ENCODE measurements at places on chromosomes 11 and 22.
A peak's percentile ranks its signal among the peaks of the same experiment; 100 is the strongest.

GRCh38 chr11:128859563-128860441, 7.3 kb downstream of the KCNJ1 start:
- no peak for DNase-seq

DNA sequence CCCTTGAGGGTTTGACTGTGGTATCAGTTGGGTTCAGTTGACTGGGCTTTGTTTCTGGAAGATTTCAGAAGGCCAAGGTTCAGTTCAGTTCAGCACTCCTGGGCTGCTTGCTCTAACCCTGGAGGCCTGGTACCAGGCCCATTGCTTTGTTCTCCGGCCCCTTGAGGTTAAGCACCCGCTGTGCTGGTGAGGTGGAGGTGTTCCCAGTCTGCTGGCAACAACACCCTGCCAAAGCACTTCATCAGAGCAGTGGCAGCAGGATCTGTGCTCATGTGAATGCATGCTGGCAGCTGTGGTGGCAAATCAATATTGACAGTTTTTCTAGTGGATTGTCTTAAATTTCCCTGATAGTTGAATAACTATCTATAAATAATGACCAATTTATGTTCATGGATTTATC, 3.8 kb upstream of the SCGB1D1 start:
- DNase-seq, result peak; percentile 7

DNA sequence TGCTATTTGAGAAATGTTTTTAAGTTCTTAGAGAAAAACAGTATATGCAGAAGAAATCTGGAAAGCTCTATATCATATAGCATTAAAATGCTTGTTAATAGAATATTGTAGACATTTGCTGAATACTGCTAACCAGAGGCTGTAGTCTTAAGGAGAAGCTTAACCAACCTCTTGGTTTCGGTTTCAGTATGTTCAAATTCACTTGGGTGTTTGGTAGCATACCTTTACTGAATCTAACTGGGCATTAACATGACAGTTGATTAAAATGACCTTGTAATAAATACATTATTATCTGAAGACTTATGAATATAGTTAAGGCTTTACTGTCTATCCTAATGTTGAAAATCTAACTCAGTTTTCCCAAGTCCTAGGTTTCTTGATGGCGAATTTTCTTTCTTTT, 5.4 kb downstream of the PCF11 start:
- no peak for DNase-seq

- DNase-seq, result no peak
These were observed 272.1 kb downstream of the BRD1 start for GRCh38 chr22:49555526-49555925.

- no peak for DNase-seq
These were observed 9.5 kb upstream of the CBX6 start for GRCh38 chr22:38881464-38881871.

- no peak for DNase-seq
These were observed 915 bp downstream of the FEZ1 start for GRCh38 chr11:125494974-125495725.

GRCh38 chr11:1327064-1327460, 17.6 kb upstream of the TOLLIP start:
- DNase-seq, result no peak

GRCh38 chr11:134901542-134901941, 489.5 kb upstream of the B3GAT1 start:
- no peak for DNase-seq

GRCh38 chr11:15711311-15711710, 596.6 kb downstream of the INSC start:
- DNase-seq, result no peak

GRCh38 chr22:25051983-25052710, 99.6 kb downstream of the KIAA1671 start:
- DNase-seq, result peak; percentile 67

- DNase-seq, result peak; percentile 41
These were observed 2.8 kb downstream of the CHADL start for GRCh38 chr22:41237707-41238569.

DNA sequence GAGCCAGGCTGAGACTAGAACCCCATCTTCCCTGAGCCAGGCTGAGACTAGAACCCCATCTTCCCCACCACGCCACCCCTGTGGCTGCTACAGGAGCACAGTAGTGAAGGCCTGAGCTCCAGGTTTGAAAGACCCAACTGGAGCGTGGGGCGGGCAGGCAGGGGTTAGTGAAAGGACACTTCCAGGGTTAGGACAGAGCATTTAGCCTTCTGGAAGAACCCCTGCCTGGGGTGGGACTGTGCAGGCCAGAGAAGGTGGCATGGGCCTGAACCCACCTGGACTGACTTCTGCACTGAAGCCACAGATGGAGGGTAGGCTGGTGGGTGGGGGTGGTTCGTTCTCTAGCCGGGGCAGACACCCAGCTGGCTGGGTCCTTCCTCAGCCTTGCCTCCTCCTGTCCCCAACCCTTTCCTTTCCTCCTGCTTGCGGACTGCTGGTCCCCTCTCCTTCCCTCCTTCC, 24.1 kb downstream of the SUN2 start:
- no peak for DNase-seq

GRCh38 chr11:44608651-44608990, 43.2 kb downstream of the CD82 start:
- no peak for DNase-seq

GRCh38 chr22:23204125-23204488, 23.8 kb downstream of the BCR start:
- no peak for DNase-seq

- peak; percentile 23 for DNase-seq
These were observed 39.1 kb upstream of the SHISAL1 start for GRCh38 chr22:44351685-44352377.

DNA sequence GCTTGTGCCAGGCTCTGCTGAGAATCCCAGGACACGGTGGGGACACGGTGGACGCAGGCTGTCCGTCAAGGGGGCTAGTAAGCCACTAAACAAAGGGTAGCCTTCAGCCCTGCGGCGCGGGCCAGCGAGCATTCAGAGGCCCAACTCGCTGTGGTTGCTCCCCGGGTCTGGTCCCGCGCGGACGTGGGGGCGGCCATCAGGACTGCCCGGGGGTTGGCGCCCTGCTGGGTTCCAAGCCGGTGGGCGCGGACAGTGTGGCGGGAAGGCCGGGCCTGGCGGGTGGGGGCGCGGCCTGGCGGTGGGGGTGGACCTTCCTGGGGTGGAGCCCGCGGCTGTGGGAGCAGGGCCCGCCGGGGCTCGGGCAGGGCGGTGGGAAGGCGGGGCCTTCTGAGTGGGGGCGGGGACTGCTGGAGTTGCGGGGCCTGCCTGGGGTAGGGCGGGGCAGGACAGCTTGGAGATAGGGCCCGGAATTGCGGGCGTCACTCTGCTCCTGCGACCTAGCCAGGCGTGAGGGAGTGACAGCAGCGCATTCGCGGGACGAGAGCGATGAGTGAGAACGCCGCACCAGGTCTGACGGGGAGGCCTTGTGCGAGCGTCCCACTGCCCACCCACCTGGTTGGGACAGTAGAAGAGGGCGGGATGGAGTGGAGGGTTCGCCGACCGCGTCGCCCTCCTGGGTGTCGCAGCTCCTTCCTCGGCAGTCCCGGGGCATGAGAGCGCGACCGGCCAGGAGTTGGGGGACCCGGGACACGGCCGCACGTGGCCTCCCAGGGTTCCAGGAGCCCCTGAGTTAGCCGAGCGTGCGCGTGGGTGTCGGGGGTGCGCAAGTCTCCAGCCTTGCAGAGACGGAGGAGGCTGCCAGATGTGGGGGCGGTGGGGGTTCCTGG, at the start of gene SERHL2:
SERHL2 (plus strand) TSS at position 482 of the 887 bp plus-strand sequence; CDS start at position 547, 65 bp downstream.
- DNase-seq, result peak; percentile 25

- DNase-seq, result no peak
These were observed 617.1 kb downstream of the BRD1 start for GRCh38 chr22:49210606-49211005.

- peak; percentile 3 for DNase-seq
These were observed 49.7 kb downstream of the FDX1 start for GRCh38 chr11:110479108-110480101.

- DNase-seq, result peak; percentile 0
These were observed 61.4 kb upstream of the ASPHD2 start for GRCh38 chr22:26367402-26368245.

DNA sequence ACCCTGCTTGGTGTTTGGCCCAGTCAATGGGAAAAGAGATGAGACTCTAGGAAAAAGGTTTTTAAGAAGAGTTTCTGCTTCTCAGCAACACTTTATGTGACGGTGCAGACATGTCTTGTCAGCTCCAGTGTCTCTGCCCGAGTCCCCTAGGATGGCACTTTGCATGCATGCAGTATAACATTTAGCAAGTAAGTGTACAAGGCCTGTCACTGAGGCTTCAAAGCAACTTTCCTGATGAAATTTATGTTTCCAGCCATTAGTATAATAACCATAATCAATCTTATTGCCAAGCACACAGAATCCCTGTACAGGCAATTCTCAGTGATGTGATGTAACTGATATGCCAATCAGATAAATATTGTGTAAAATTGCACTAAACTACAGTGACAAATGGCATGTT, 248.1 kb upstream of the PLET1 start:
- DNase-seq, result no peak

GRCh38 chr11:106989078-106989455, 29.2 kb downstream of the GUCY1A2 start:
- no peak for DNase-seq

DNA sequence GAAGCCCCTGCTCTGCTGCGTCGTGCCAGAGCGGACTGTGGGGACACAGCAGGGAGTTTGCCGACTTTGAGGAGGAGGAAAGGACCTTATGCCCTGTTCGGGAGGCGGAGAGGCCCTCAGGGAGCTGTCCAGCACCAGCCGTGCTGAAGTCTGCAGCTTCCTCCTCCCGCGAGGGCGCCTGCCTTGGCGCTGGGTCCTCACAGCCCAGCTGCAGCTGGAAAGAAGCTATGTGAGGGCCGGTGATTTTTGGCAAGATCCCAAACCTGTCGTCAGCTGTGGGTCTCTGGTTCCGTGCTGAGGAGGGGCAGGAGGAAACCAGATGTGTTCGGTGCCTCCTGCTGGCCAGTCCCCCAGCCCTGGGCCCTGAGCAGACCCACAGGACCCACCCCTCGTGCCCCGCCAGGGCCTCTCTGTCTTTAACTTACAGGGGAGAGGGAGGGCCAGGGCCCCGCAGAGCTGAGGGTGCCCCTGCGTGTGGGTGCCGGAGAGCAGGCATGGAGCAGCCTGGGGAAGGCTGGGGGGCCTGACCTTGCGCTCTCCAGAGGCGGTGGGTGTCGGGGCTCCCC, 12.0 kb downstream of the BRSK2 start:
- DNase-seq, result peak; percentile 41

DNA sequence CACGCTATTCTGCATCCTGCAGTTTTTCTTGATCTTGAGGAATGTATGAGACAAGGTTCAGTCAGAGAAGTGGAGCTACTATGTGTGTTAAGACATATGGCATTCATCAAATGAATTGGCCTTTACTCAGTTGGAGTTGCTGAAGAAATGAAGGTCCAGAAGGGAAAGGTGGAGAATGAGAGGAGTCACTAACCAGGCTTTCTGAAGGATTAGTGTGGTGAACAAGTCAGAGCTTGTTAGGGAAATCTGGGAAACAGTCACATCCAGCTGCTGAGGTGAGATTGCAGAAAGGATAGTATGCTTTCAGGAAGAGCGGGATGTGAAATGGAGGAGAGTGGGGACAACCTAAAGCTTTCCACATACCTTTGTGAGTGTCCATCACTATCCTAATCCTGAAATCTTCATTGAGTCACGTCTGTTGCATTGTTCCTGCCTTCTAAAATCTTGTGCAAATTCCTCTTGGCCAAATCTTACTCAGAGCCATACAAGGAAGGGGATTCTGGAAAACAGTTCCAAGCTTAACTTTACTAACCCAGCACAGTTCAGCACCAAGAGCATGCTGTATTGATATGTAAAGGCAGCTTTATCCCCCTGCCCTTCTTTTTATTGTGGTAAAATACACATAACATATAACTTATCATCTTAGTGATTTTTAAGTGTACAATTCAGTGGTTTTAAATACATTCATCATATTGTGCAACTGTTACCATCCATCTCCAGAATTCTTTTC, 11.4 kb upstream of the PITPNB start:
- DNase-seq, result no peak

GRCh38 chr11:65911682-65912568, 6.9 kb downstream of the C11orf68 start:
- peak; percentile 61 for DNase-seq

DNA sequence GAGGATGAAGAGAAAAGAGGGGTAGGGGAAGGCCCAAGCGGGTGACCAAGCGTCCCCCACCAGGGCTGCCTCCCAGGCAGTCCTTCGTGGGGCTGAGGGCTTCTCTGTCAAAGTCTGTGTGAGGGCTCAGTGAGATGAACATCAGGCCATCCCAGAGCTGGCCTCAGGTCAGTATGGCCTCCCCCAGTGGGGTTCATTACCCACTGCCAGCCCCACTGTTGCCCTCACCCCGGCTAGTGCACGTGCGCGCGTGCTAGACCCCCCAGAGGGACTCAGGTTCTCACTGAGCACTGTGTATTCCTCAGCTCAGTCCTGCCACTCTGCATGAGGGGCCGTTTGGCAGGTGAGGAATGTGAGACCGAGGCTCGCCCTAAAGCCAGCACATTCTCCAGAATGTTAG, 3.3 kb downstream of the KDELR3 start:
- no peak for DNase-seq

DNA sequence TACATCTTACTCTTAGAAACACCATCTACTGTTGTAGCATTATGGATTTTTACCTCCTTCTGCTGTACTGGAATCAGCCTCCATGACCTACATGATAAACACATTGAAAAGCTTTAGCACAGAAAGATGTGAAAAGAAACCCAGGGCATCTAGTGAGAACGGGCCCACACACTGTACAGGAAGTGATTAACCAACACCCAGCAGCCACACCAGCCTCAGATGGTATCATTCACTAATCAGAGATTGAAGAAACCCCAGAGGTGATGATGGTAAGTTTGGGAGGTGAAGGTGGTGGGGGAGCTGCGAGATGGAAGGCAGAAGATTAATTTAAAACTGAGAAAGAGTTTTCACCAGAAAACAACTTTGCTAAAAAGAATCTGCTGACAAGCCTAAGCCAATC, 46.1 kb downstream of the RASSF10 start:
- DNase-seq, result no peak

GRCh38 chr11:62560566-62561103, 13.1 kb downstream of the EEF1G start:
- DNase-seq, result peak; percentile 21

- DNase-seq, result no peak
These were observed 76.2 kb downstream of the SNX19 start for GRCh38 chr11:130839981-130840666.

DNA sequence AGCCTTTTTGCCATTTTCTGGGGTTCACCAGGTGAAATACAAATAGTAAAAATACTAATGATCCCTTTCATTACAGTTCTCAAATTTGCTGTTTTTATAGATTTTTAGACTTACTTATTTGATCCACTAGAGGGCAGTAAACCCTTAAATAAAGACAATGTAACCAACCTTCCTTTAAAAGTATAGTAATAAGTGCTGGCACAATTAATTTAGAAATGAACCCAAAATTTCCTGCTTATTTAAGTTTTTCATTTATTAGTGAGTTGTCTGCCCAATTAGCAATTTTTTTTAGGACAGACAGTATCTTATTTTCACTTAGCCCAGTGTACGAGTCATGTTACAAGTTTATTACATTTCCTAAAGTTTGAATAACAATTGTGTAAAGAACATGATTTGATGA, 4.7 kb downstream of the DDIAS start:
- peak; percentile 29 for DNase-seq

All from NCI-H2081 (cell line).